Lung (tissue), 17 donors: ENCODE measurements at places on chromosomes 5 and 9.

DNA sequence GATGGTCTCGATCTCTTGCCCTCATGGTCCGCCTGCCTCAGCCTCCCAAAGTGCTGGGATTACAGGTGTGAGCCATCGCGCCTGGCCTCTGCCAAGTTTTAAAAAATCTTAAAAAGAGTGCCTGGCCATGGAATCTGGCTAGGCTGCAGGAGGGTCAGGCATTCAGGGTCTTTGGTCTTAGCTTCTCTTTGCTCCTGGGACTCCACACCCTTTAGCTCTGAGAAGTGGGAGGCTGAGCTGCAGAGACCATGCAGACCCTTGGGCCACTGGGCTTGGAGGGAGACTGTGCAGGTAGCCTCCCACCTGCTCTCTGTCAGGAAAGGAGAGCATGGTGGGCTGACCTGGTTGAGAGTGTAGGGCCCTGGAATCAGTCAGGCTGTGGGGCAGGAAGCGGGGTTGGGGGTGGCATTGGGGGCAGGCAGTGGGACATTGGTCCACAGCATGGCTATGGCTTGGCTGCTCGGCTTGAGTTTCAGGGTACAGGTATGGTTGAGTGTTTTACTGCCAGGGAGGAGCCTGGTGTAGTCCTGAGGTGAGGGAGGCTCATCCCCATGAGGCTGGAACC, 20.8 kb downstream of the PHF2 start:
- no peak for DNase-seq

DNA sequence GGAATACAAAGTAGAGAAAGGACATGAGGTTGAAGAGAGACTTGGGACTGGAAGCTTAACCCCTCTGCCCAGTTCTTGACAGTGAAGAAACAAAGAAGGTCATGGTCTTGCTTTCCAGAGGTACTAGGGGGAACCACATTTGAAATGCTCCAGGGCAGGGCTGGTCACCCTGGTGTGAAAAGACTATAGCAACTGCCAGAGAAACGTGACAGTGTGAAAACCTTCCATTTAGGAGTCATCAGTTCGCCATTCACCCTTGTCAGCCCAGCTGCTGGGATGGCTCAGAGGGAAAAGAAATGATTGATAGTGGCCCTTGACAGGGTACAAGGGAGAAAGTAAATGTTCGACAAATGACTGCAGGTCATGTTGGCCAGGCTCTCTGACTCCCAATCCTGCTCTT, 56.7 kb downstream of the MAT2B start:
- no peak for DNase-seq

GRCh38 chr5:75049456-75050351, 2.7 kb downstream of the GCNT4 start:
- DNase-seq, result peak; percentile 38

- DNase-seq, result no peak
Observed at GRCh38 chr5:80403782-80404181, 4.1 kb upstream of the ZFYVE16 start.

GRCh38 chr9:92035146-92035545, 80.1 kb downstream of the SPTLC1 start:
- DNase-seq, result peak; percentile 43

DNA sequence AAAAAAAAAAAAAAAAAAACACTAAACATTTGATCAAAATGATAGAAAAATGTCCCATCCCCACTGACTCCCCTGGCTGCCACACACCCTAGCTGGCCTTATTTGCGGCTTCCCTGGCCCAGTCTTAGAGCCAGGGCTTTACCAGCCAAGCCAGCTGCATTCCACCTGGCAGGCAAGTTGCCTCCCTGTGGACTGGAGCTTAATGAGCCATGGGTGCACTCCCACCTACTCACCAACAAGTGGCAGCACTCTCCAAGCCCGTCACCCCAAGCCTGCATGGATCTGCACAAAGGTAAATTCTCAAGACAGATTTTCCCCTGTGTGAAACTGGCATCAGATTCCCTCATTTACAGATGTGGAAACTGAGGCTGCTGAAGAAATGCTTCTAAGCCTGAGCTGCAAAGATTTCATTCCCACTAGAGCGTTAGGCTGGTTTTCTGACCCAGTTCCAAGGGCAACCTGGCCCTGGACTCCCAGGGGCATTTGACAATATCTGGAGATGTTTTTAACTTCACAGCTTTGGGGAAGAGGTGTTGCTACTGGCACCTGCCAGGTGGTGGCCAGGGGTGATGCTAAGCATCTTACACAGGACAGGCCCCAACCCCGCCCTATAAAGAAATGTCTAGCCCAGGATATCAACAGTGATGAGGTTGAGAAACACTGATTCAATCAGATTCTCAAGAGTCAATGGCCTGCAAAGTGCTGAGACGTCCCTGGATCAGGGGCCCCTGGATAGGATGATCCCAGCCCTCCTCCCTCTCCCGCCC, 21.9 kb upstream of the VDAC1 start:
- DNase-seq, result peak; percentile 33

DNA sequence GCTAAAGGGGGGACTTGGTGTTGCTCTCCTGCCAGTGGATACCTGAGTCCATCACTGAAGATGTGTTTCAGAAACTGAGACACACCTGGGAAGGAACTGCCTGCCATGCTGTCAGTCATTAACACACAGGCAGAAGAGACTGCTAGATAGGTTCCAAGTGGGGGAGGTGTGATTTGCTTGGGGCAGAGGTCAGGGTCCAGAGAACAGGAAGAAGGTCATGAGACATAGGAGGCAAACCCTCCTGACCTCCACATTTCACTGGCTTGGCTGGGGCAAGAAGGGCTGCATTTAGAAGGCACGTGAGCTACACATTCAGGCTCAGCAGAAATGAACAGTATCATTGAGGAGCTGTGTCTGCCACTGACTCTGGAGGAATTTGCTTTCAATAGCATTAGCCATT, 215.8 kb downstream of the HSPA4 start:
- no peak for DNase-seq

DNA sequence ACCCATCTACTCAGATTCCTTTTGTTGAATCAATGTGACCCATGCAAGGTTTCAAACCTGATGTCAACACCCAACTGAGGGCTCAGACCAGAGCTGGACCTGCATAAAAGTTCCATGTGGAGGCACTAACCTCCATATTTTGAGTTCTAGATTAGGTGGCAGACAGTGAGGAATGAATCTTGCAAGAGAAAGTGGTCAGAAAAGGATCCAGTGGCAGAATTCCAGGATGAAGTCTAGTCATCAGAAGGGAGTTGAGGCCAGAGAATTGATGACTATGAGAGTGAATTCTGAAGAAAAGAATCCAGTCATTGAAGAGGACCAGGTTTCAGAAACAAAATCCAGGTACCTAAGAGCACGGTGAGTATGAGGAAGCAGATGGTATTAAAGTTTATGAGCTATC, 205.1 kb upstream of the RGMB start:
- DNase-seq, result no peak

DNA sequence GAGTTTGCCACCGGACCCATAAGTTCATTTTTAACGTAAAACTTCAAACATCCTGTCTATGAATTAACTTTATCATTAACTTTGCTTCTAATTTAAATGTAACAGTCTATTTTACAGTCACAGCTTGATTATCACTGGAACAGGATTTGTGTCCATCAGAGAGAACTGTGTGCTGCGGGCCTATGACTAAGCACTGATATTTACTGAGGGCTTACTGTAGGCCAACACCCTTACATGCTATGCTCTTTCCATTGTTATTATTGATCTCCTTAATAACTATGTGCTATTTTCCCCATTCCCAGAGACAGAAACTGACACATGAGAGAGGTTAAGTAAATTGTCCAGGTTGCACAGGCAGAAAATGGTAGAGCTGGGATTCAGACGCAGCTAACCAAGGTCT, 24.0 kb upstream of the GPR151 start:
- no peak for DNase-seq

- no peak for DNase-seq
Observed at GRCh38 chr5:53879708-53880323, 319.4 kb downstream of the NDUFS4 start.

- no peak for DNase-seq
Observed at GRCh38 chr5:11814373-11814772, 89.9 kb downstream of the CTNND2 start.

DNA sequence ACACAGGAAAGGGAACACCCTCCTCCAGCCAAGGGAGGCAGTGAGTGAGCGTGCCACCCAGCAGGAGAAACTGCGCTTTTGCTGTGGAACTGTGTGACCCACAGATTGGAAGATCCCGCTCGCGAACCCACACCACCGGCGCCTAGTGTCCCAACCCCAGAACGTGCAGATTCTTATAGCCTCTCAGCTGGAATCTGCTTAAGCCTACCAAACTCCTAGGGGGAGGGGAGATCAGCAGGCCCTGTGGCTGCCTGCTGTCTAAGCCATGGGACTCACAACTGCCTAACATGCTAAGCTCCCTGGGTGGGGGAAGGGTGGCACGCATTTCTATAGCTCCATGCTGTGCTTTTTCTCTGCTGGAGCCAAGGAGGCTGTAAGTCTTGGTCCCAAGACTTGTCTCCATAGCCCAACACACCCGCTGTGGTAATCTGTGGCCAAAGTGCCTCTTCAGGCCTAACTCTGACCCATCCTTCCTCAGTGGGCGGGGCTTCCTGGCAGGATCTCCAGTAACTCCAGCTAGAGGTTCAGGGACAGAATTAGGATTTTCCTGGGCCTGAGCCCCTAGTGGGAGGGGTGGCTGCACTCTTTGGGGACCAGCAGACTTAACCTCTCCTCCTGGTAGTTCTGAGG, 485.0 kb downstream of the TAF11L14 start:
- no peak for DNase-seq

DNA sequence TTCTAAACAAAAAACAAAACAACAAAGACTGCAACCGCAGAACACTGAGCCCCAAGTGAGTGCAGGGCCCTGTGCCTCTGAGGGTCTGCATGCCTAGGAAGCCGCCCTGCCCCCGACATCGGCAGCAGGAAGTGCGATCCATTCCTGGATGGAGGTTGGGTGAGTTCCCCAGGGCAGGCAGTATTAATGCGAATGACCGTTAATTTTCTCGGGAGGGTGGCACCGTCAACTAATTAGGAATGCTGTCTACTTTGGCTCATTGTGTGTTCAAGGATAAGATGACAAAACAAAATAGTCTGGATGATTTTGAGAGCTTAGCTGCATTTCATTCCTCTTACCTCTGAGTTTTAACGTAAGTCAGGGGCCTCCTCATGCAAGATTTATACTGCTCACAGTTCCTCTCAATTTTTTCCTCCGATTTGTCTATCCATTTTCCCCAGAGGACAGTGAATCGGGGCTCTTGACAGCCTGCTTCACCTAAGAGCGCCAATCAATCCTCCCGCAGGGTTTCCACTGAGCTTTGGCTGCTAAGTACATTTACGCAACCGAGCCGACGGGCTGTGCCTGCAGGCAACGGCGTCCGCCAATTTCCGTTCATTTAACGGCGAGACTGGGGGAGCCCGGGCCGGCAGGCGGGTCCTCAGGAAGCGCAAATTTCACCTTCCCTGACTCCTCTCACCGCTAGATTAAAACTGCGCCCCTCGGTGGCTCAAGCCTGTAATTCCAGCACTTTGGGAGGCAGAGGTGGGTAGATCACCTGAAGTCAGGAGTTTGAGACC, 2.9 kb upstream of the NXNL2 start:
- DNase-seq, result peak; percentile 67

- DNase-seq, result no peak
Observed at GRCh38 chr5:7795306-7795705, 55.6 kb downstream of the CFAP90 start.

GRCh38 chr9:126166291-126166690, 160.3 kb upstream of the MVB12B start:
- no peak for DNase-seq

DNA sequence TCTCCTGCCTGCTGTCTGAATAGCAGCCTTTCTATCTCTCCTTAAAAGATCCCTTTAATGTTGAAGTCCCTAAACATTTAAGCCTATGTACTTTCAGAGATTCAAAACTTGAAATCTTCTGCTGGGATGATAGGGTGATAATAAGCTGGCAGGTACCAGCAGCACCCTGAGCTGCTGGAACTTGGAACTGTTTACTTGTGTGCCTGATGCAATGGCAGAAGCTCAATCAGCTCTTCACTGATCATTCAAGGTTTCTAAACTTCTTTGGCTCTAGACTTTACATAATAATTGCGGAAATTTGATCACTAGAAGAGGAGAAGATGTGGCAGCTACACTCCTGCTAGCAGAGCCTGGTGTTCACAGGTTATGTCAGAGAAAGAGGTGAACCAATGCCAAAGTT, 27.6 kb downstream of the MRPS27 start:
- no peak for DNase-seq

DNA sequence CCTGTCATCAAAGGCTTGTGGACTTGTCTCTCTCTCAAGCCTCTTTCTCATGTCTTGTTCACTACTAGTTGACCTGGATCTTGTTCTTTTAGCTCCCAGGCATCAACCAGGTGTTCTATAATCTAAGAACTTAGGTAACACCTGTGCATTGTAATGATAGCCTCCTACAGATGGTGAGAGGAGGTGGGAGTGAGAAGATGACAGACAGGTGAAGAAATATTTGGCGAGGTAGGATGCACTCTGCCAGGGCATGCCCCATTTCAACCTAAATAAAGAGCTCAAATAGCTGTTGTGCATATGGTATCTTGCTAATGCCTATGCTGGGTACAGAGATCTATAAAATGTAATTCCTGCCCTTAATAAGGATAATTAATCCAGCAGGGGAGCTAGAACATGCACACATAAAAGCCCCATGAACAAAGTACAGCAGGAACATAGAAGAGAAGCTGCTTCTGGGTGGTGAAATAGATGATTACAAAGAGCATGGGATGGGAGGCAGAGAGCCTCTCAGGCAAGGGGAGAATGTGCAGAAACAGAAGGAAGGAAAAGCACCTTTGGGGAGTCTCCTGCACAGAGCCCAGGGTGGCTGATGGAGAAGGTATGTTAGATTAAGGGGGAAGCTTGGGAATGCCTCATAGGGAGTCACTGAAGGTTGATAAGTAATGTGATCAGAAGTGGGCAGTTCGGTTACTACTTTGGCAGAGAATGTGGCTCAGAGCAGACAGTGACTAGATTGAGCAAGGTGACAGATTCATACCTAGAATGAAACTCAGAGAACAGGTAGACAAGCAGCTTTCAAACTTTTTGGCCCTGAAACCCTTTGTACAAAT, 28.0 kb upstream of the PLIN2 start:
- no peak for DNase-seq

- no peak for DNase-seq
Observed at GRCh38 chr5:95600557-95600956, 19.3 kb upstream of the GPR150 start.

DNA sequence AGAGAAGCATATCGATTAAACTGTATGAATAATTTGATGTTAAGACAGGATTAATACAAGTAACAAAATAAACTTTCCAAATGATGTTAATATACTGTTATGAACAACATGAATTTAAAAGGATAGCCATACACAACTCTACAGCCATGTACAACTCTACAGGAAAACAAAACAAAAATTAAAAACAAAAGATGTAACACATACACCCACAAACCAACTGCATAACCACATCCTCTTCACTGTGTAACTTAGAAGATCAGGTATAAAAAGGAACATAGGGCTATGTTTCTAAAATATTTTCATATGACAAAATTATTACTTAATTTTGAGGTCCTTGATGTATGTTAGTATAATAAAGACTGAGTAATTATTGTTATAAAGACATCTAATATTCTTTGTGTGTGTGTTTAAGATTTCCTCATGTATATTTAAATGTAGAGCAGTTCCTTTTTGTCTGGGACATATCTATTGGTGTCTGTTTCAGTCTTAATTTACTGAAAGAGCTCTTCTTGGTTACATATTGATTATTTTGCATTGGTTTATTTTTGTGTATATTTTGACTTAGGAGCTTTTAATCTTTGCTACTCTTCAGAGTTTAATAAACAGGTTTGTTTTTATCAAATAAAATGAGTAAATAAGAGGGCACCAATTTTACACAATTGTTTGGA, 966.8 kb upstream of the CTNND2 start:
- DNase-seq, result no peak

GRCh38 chr5:133744960-133745308, 132.6 kb upstream of the FSTL4 start:
- DNase-seq, result no peak

- no peak for DNase-seq
Observed at GRCh38 chr9:123138163-123138562, 104.7 kb downstream of the GPR21 start.
